T-helper 22 cell (primary cell): ENCODE measurements at places on chromosomes 11 and 22.

DNA sequence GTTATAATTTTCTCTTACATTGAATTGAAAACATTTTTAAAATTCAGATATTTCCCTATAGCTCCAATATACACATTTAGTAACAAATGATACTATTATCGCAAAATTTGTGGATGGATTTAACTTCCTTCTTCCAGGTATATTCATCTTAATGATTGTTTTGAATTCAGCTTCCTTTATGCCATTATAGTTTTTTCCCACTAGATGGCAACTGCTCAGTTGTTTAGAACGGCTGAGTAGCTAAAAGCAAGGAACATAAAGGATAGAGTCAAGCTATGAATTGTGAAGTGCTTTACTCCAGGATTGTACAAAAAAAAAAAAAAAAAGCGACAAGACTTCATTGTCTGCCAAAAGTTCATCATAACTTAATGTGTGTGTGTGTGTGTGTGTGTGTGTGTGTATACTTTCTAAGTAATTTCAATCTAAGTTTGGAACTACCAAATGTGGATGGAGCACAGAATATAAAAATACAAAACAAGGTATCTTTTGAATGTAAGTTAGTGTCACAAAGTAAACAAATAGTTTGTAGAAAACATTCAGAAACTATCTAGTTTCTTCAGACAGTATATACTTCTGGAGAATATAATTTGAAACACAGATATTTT, 846.4 kb downstream of the DLG2 start:
- DNase-seq = no peak

- no peak for DNase-seq
Observed at GRCh38 chr11:2071748-2072385, 67.3 kb downstream of the IGF2 start.

GRCh38 chr11:34267013-34267412, 90.8 kb downstream of the ABTB2 start:
- no peak for DNase-seq

DNA sequence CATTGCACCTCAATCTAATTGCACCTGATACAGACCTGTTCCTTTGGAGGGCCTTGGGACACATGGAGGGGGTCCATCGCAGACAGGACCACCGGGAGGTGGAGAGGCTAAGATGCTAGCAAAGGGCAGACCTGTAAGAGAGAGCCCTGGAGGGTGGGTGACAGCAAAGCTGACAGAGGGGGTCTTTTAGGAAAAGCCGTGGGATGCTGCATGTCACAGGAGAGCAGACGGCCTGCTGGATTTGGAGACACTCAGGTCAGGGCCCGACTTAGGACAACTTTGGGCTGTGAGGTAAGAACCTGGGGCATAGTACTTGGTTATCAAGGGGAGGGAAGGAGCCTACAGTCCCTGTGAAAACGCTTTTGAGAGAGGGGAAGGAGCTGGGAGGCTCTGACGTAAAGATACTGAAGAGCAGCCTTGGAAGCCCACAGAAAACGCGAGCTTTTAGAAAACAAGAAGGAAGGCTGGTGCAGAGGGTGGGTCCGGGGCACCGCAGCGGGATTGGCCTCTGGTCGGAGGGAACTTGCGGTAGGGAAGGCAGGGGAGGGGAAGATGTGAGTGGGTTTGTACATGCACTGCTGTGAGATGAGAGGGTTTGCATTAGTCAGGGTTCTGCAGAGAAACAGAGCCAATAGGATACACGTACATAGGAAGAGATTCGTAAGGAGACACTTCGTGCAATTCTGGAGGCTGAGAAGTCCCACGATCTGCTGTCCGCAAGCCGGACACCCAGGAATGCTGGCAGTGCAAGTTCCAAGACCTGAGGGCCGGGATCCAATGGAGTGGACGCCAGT, 868.5 kb downstream of the TBC1D22A start:
- DNase-seq = no peak

DNA sequence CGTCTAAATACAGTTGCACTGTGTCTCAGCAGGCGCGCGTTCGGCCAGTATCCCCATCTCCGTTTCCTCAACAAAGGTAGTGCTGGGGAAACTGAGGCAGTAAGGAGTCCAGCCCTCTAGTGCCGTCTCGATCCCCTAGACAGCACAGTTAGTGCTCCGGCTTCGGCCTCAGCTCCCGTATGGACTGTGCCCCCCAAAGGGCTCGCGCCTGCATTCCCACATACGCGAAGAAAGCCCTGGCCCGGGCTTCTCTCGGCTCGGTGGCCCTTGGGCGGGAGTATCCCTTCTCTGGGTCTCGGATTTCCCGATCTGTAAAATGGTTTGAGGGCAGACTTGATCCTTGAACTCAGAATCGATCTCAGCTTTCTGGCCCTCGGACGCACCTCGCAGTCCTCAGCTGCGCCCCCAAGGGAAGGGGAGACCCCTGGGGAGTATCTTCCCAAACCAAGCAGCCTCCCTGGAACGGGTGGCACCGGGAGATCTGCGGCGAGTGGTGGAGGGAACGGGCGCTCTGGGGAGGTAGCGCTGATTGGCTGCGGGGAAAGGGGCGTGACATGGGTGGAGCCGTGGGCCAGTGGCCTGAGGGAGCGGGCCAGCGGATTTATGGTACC, 759 bp upstream of the PEX16 start:
- peak; percentile 53 for DNase-seq

DNA sequence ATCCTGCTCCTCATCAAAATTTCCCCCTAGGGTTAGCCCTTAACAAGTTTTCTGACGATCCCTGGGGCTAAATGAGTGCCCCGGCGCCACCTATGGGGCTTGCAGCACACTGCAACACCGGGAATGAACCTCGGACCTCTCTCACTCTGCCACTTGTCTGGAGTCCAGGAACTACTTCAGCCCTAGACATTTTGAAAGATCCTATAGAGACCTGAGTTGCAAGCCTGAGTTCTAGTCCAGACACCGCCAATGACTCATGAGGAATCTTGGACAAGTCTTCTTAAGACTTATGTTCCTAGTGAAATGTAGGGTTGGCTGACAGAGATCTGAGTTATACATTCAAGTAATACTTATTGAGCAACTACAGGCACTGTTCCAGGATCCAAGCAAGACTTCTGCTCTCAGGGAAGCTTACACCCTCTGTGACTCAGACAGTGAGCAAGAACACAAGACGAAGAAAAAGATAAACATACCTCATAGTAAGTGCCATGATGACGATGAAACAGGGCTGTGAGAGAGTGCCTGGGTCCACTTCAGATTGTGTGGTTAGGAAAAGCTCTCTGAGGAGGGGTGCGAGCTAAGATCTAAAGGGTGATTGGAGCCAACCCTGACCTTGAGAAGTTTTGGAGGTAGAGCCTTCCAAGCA, 10.2 kb upstream of the STK33 start:
- DNase-seq = no peak

GRCh38 chr11:61556621-61557020, 24.3 kb downstream of the SYT7 start:
- no peak for DNase-seq

DNA sequence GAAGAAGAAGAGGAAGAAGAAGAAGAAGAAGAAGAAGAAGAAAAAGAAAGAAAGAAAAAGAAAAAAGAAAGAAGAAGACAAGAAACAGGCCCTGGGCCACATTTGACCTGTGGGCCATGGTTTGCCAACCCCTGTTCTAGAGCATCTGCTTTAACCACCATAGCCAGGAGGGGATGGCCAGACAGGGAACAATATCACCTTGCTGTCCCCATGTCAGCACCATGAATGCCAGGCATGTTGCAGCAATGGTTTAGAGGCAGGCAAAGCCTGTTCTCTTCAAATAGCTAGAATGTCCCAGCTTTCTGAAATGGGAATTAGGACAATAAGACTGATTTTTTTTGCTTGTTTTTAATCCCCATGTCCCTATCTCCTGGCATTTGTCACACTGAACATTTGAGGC, 338.6 kb upstream of the PLET1 start:
- DNase-seq = no peak

GRCh38 chr11:94459576-94459975, 34.1 kb downstream of the MRE11 start:
- no peak for DNase-seq
